ENCODE measurements at places on chromosomes 12 and 14. TPM values are rescaled to one million over a fixed set of nuclear protein-coding genes. Genes with fewer than 3 reads are reported as not detected.

Gene RHEBL1
- total RNA-seq: 0.95 TPM

Gene NAB2
- 30.7 TPM for total RNA-seq

Gene MRPL51
- 170 TPM for total RNA-seq

Gene MYBPC1
- total RNA-seq: not detected

Gene TAS2R43
- 0.22 TPM for total RNA-seq
